ENCODE measurements at places on chromosomes 3 and 15. TPM values are rescaled to one million over a fixed set of nuclear protein-coding genes. Genes with fewer than 3 reads are reported as not detected.

The RETNLB gene
- total RNA-seq: not detected

The ANXA2 gene
- total RNA-seq: 5,143 TPM

The PARP15 gene
- total RNA-seq: not detected

The ACTC1 gene
- 0.20 TPM for total RNA-seq

The GUCA1C gene
- not detected for total RNA-seq

The FILIP1L gene
- total RNA-seq: 0.21 TPM

The WDR93 gene
- total RNA-seq: 0.25 TPM

The ARHGAP31 gene
- total RNA-seq: 1.5 TPM

The TMCO5A gene
- total RNA-seq: not detected

The KLHL40 gene
- not detected for total RNA-seq

The AHSG gene
- 0.11 TPM for total RNA-seq

The GPR171 gene
- total RNA-seq: not detected

The TMEM212 gene
- not detected for total RNA-seq

The HES1 gene
- total RNA-seq: 10.2 TPM

The MUC20 gene
- total RNA-seq: 0.38 TPM

The CACNA1D gene
- 0.57 TPM for total RNA-seq

The C2CD4A gene
- total RNA-seq: 0.17 TPM

The LRRIQ4 gene
- not detected for total RNA-seq

The FGD5 gene
- not detected for total RNA-seq

The GTF2E1 gene
- total RNA-seq: 15.7 TPM

The SAXO2 gene
- total RNA-seq: 2.2 TPM

The ARL6IP5 gene
- total RNA-seq: 88.8 TPM

The KLF15 gene
- 0.56 TPM for total RNA-seq

The ZNF502 gene
- total RNA-seq: 1.6 TPM

The TIPARP gene
- total RNA-seq: 50.4 TPM

The PRKCD gene
- 36.4 TPM for total RNA-seq

The CCR8 gene
- not detected for total RNA-seq

The REC114 gene
- total RNA-seq: not detected

The CCR4 gene
- 0.04 TPM for total RNA-seq

The CERS3 gene
- not detected for total RNA-seq

The RTP3 gene
- not detected for total RNA-seq

The FES gene
- 0.43 TPM for total RNA-seq

The MSL2 gene
- total RNA-seq: 6.7 TPM

The AP3B2 gene
- 1.0 TPM for total RNA-seq

The CYP1A2 gene
- total RNA-seq: not detected

The PEX5L gene
- total RNA-seq: not detected

The EPHA3 gene
- total RNA-seq: not detected

The RHOV gene
- total RNA-seq: 4.2 TPM
